Stimulated activated CD4-positive, alpha-beta T cell treated with anti-CD3 and anti-CD28 coated beads, Interleukin-1b, Interleukin-23, amount 100 ng/mL, for 1 hour (primary cell): ENCODE measurements at places on chromosomes 2 and 18.

GRCh38 chr2:24912986-24913385, 7.1 kb downstream of the ADCY3 start:
- DNase-seq: no peak

DNA sequence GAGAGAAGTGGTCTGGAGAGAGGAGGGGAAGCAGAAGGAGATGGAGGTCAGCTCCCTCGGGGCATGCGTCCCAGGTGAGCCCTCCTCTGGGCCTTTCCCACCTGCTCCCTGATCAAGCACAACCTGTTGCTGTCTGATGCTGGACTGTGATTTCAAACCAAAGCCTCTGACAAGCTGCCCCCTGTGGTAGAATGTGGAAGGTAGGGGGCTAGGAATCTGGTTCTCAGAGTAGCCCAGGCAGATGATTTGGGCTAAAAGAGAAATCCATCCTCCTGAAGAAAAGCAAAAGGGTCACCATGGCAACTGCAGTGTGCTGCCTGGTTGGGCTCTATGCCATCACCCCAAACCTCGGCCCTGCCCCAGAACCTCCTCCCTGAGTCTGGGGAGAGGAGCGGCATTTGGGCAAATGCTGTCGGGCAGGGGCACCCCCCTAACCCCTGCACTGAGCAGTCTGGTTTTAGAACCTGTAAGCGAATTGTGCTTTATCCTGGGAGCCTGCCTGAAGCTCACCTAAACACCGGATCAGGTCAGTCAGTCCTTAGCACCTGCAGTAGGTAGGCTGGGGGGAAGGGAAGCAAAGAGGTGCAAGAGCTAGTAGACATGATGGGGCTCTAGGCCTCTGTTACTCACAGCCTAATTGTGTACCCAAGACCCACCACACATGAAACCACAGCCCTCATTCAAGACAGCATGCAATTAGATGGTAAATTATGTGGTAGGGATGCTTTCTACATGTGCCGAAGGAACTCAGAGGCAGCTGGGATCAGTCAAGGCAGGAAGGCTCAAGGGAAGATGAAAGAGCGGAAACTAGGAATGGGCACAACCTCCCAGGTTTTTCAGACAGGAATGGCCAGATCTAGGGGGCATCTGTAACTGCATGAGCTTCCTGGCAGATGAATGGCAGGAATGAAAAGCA, 83.5 kb downstream of the DNMT3A start:
- DNase-seq: no peak

DNA sequence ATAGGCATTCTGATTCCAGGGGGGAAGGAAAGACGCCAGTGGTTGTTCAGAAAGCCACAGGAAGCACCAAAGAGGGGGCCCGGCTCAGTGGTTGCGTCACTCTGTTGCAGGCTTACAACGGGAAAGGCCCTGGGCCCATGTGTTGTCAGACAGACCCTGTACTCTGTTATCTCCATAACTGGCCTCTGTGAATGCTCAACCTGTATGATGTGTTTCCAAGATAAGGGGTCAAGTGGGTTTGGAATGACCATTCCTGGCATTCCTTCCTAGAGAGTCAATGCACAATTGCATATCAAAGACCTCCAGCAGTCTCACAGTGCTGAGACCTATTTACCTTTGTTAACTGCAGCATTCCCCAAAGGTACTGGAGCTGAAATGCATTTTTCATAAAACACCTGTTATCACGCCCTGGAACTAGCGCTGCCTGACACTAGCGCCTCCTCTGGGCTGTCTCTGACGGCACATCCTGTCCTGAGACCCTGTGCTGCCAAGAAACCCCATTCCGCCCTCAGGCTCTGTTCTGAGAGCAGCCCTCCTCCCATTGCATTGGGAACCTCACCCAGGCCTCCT, 13.2 kb upstream of the LRRFIP1 start:
- no peak for DNase-seq

- DNase-seq: no peak
These were observed 15.4 kb downstream of the NPPC start for GRCh38 chr2:231910771-231911170.

GRCh38 chr2:9291331-9291730, 84.7 kb downstream of the ASAP2 start:
- DNase-seq: no peak

DNA sequence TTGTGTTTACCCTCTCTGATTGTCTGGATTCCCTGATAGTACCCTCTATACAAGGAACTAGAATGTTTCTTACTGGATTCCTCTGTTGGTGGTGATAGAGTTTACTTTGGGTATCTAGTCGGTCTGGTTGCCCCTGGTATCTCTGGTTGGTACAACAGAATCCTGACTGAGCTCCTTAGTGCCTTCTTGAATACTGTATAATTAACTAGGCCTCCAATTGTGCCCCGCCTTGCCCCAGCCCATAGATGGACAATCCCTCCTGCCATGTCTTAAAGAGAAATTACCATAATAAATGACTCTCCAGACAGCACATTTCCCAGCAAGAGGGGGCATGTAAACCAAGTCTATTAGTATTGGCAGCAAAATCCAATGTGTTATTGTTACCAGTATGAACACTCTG, 2.3 kb downstream of the SCN1A start:
- no peak for DNase-seq

GRCh38 chr2:68789603-68790002, 55.0 kb downstream of the ARHGAP25 start:
- DNase-seq: no peak

GRCh38 chr2:104388296-104388695, 465.6 kb upstream of the POU3F3 start:
- DNase-seq: no peak

- DNase-seq: no peak
These were observed 714.7 kb downstream of the EPHA4 start for GRCh38 chr2:220857368-220857767.

- DNase-seq: no peak
These were observed 105.3 kb upstream of the ANKRD30BL start for GRCh38 chr2:132267105-132267497.

- no peak for DNase-seq
These were observed 149.4 kb upstream of the KLF7 start for GRCh38 chr2:207315131-207315530.

DNA sequence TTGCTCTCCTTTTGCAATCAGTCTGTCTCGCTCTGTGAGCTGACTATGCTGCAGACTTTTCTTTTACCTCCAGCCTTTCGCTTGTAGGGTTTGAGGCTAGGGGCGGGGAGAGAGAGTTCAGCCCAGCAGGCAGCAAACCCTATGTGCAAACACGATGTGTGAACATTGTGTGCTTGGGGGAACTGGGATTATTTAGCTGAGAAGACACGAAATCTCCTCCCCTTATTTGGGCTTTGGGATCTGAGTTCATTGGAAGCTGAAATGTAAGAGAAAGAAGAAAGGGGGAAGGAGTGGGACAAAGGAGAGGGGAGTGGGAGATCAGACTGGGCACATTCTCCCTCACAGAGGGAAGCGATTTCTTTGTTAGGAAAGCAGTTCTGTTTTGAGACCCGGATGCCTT, 189.6 kb upstream of the TNP1 start:
- no peak for DNase-seq

GRCh38 chr2:224560549-224560948, 24.6 kb downstream of the CUL3 start:
- DNase-seq: no peak

- DNase-seq: no peak
These were observed at the start of gene MAPK4 for GRCh38 chr18:50559752-50560680. Gene MAPK4 (plus strand): TSS chr18:50560087. CDS start chr18:50663959, 103,872 bp downstream.

- no peak for DNase-seq
These were observed 1.1 kb downstream of the COBLL1 start for GRCh38 chr2:164840458-164840929.

- DNase-seq: no peak
These were observed 60.3 kb downstream of the STEAP3 start for GRCh38 chr2:119283873-119284331.

DNA sequence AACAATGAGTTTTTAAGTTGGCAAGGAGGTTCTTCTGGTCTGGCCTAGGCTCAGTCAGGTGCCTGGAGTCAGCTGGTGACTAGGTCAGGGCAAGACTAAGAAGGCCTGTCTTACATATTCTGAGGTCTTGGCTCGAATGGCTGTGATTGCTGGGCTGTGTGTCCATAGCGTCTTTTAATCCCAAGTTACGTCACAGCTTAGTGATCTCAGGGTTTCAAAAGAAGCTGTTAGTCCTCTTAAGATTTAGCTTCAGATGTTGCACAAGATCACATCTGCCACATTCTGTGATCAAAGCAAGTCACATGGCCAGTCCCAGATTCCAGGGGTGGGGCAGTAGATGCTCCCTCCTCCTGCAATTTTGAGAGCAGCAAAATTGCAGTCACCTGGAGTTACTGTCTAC, 61.3 kb downstream of the PKP4 start:
- no peak for DNase-seq

DNA sequence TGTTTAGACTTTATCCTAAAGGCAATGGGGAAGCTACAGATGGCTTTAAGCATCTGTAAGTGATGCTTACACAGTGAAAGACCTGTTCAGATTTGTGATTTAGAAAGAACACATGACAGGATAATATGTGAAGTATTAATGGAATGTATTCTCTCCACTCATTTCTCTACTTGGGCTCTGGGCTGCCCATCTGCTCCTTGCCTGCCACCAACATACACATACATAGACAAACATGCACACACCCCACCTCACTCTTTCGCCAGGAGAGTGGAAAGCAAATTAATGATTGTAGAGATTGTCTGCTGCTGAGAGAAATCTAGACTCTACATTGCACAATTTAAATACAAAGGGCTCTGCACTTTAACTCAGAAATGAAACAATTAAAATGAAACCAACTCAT, 61.0 kb upstream of the NFE2L2 start:
- DNase-seq: no peak

DNA sequence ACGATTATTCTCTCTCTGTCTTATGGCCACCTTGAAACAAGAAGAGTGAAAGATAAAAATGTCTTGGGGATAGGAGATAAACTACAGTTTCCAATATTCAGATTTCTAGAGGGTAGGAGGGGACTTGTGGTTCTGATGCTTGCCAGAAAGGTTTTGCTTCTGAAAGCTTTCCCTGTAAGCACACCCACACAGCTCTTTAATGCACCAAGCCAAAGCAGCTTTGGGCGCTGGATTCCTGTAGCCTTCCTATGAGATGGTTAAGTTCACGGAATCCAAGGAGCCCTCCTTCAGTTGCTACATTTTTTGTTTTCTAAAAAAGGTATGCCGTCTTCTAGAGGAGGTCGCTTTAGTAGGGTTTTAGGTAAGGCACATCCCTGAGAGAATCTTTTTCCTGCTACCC, 4.9 kb downstream of the LRRTM1 start:
- DNase-seq: no peak

- no peak for DNase-seq
These were observed 132.8 kb upstream of the CTDP1 start for GRCh38 chr18:79546781-79547272.

DNA sequence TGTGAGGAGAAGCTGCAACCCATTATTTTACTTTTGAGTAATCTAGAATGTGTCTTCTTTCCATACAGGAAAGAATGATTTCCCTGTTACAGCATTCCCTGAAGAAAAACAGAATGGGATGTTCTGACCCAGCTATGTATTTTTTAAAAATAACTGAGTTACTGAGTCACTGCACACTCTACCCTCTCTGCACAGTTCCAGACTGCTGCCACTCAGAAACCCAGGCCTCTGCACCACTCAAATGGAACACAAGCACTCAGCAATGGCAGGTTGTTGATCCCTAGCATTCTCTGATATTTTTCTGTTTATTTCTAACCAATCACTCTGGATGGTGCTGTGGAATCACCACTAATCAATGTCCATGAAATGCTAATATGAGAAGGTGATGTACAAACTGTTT, 1300.0 kb upstream of the FAM98A start:
- no peak for DNase-seq

DNA sequence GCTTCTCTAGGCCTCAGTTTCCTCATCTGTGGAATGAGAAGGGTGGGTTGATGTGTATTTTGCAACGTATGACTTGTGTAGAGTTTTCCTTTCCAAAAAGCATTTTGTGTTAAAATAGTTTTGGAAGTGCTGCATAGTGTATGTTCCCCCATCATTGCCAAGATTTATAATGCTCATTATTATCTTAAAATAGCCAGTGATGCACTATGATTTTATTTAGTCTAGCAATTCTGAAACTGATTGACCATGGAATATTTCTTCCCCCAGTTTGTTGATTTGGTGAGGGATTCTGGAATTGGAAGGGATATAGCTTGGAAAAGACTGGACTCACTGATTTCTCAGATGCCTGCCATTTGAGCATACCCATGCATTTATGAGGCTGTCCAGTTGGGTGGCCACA, 130.6 kb downstream of the CCDC85A start:
- DNase-seq: no peak

GRCh38 chr2:40208463-40208862, 243.4 kb downstream of the SLC8A1 start:
- no peak for DNase-seq

- DNase-seq: no peak
These were observed 144.8 kb upstream of the IL1R2 start for GRCh38 chr2:101846973-101847372.

DNA sequence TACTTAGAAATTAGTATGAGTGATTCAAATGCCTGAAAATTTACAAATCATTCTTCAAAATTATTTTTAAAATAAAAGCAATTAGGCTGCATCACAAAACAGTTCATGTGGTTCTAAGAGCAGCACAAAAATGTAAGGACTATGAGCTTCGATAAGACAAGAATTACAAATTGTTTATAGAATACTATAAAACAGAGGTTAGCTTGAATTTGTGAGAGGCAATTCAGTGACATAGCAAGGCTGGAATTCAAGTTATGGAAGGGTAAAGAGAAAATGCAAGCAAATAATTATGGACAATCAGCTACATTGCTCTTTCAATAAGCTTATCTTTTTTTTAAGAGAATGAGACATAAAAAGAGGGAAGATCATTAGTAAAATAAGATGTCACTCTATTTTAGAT, 7.1 kb upstream of the XIRP2 start:
- no peak for DNase-seq

DNA sequence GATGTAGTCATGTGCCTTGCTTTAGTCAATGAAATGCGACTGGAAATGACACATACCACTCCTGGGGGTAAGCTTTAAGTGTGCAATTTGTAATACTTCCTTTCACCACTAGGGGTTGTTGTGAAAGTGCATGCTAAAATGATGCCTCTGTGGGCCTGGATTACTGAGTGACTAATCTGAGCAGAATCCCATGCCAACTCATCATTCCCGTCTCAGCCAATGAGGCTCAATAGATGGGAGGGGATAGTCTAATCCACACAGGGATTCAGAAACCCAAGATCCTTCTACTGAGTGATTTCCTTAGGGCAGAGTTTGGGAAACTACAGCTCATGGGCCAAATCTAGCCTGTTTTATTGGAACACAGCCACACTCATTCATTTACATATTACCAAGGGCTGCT, 54.0 kb downstream of the HRH4 start:
- DNase-seq: no peak
